Activated B cell treated with CpG ODN at 0.5 μM for 24 hours (primary cell): ENCODE measurements at places on chromosomes 5 and 9. TPM values are rescaled to one million over a fixed set of nuclear protein-coding genes. Genes with fewer than 3 reads are reported as not detected.

GRCh38 chr5:142758062-142758795 is 11.9 kb upstream of the ARHGAP26 start:
- no peak for DNase-seq

The LHFPL2 gene
- 11.0 and 12.0 TPM in 2 replicates for total RNA-seq

The VCAN gene
- 0.16 and 0.22 TPM in 2 replicates for total RNA-seq

DNA sequence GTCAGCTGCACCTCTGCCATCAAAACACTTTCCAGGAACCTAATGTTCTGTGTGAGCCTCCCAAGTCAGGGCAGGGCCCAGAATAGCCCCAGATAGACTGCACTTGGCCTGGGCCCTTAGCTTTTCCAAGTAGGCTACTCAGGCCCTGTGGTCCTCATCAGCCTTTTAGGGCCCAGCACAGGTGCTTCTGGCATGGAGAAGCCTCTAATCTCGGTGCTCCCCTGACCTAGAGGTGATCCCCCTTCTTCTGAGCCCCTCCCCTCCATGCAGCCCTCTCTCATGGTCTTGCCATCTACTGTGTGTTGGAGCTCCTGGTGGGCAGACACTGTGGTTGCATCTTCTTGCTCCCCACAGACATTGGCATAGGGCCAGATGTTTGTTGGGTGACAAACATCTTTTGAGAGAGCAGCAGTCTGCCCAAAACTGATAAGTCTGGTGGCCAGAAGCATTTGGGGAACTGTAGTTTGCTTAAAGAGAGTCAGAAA is 28.1 kb downstream of the FRMPD1 start:
- DNase-seq, result no peak

DNA sequence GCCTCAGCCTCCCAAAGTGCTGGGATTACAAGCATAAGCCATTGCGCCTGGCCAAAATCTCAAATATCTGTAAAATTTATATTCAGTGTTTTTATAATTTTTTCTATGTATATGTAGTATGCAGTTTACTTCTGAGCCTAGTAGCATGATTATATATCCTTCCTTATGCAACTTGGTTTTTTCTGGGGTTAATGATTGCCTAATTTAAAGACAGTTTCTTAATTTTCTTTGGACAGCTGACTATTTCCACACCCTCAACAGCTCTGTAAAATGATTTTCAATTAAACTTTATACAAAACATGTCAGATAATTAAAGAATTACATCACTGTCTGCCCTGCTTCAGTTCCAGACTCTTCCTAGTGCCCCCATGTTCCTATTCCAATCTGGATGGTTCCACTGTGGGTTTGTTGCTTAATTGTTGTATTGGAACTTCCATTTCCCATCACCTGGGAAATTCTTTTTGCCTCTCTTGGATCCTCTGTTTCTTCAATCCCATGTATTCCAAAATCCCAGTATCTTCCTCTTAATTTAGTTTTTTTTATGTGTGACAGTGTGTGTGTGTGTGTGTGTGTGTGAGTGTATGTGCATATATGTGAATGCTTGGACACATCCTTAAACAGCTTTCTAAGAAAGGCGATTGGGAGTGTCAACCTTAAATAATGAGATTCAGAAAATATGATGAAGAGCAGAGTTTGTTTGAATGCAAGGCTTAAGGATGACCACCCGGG is 53.2 kb downstream of the C5orf22 start:
- no peak for DNase-seq

DNA sequence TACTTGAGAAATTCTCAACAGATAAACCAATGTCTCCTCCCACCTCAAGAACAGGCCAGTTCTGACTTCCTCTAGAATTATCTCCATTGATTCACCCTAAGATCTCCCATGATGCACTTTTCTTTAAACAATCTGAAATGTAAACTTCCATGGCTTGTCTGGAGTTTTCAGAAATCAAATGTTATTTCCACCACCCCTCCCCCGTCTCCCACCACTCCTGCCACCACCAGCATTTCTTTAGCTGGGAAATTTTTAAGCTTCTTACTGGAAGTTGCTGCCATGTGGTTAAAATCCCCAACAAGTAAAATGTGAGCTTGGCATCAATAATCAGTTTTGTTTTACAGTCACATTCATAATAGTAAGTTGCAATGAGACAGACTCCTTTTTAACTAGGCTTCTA is 32.8 kb upstream of the BASP1 start:
- no peak for DNase-seq

- DNase-seq, result no peak
These were observed 490.7 kb downstream of the CDH18 start for GRCh38 chr5:19497229-19497815.

DNA sequence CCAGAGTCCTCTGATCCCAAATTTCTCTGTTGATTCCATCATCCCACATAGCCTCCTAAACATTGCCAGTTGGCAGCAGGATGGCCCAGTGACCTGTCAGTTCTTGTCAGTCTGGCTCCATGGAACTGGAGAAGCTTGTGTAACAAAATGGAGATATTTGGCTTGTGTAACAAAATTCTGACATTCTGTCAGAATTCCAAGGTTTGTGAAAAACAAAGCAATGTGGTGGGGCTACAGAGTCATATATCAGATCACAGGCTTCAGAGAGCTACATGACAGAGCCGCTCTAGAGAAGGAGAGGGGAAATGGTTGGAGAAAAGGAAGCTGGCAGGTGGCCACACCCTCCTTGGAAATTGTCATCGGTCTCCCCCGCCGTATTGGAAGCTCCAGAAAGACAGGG is 75.4 kb upstream of the MAN2A1 start:
- DNase-seq, result no peak

DNA sequence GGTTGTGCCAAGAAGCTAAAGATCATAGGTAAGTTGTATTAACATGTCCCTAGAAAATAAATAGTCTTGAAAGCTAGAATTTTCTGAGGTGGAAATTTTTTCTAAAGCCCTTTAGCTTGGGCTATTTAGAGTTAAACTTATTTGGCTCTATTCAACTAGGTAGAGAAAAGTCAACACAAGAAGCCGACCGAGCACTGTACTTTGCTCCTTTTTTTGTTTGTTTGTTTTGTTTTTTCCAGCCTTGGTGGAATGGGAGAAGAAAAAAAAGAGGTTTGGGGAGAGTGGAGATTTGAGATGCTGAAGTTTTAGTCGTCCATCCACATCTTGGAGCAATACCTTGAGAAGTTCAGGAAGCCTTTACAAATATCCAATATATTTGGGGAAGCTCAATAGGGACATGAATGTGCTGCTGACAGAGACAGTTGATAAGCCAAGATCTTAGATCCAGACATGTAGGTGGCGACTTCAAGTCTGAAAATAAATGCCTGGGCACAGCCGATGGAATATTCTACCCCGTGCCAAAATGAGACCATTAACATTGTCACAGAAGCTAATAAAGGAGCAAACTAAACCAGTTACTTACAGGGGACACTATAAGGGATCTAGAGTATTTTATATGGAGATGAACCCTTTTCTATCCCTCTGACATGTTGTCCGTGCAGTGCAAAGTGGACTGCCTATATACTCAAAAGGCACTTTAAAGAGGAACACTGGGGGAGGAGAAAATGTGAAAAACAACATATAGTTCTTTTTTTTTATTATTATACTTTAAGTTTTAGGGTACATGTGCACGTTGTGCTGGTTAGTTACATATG is 466.1 kb downstream of the PTPRD start:
- no peak for DNase-seq

The LRRTM2 gene
- total RNA-seq, result 0.07 and 0.29 TPM in 2 replicates

The ZBTB43 gene
- total RNA-seq, result 20.3 and 22.8 TPM in 2 replicates

The DNM1 gene
- 0.81 and 0.86 TPM in 2 replicates for total RNA-seq

GRCh38 chr9:100309992-100310391 is 42.8 kb downstream of the TEX10 start:
- no peak for DNase-seq

DNA sequence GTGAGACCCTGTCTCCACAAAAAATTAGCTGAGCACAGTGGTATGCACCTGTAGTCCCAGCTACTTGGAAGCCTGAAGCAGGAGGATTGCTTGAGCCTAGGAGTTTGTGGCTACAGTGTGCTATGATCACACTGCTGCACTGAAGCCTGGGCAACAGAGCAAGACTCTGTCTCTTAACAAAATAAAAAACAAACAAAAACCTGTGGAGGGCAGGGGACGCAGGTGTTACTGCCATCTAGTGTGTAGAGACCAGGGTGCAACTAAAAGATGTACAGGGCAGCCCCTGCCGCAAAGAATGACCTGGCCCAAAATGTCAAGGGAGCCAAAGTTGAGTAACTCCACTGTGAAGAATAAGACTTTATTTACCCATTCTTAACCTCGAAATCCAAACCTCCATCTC is 27.1 kb downstream of the ASPN start:
- no peak for DNase-seq

DNA sequence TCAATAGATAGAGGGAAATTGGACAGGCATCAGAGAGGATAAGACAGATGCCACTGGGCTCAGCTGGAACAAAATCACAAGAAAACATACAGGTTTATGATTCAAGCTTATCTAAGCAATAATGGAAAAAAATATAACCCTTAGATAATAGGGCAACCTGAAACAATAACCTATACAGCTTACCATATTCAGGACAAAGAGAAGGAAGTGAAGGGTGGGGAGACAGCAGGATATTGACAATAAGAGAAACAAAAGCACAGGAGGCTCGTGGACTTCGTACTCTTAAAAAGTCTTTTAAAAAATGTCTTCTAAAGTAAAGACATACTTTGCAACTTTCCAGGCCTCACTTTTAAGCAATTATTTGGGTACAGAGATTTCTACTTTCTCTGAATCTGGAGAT is 225.3 kb downstream of the NTRK2 start:
- no peak for DNase-seq

GRCh38 chr9:106745457-106745856 is 117.5 kb upstream of the ZNF462 start:
- DNase-seq, result no peak

GRCh38 chr5:108639366-108639765 is 108.3 kb upstream of the FER start:
- no peak for DNase-seq

- DNase-seq, result no peak
These were observed 22.9 kb downstream of the GFPT2 start for GRCh38 chr5:180330270-180330648.

The THBS4 gene
- total RNA-seq, result 0.20 and 0.27 TPM in 2 replicates

The ZNF484 gene
- total RNA-seq, result 12.2 and 14.0 TPM in 2 replicates

The PCDHB16 gene
- not detected in 2 replicates for total RNA-seq

DNA sequence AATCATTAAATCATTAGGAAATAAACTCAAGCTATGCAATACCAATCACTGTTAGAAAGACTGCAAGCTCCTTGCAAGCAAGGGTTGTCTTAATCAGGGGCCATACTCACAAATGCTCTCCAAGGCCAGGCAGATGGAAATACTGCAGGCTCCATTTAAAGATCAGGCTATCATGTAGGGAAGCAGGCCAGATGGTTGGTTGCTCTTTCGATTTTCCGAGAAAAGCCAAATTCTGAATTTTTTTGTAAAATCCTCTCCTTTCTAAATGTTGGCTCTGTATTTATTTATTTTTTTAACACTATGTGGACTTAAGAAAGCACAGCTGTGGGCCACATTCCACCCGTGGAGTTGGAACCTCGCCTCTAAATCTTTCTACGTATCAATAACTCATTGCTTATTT is 127.1 kb downstream of the GLIS3 start:
- no peak for DNase-seq

GRCh38 chr5:140677947-140678346 is 4.6 kb upstream of the DND1 start:
- DNase-seq, result no peak

DNA sequence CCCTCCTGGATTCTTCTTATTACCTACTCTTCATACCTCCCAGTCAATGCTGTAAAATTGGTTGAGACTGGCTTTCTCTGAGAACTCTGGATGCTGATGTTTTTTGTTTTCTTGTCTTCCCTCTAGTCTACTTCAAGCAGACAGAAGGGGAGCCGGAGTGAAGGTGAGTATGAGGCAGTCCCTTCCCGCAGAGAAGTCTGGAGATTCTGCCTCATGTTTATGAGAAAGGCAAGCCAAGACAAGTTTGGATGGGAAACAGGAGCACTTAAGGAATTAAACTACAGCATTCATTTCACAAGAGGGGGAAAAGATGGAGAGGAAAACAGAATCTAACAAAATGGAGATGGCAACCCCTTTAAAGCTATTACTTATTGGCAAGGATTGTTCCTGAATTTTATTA is 246.1 kb downstream of the TRIM32 start:
- no peak for DNase-seq

The NXNL2 gene
- not detected in 2 replicates for total RNA-seq

The NDUFS6 gene
- total RNA-seq, result 22.5 and 25.7 TPM in 2 replicates

The GRXCR2 gene
- total RNA-seq, result not detected in 2 replicates

GRCh38 chr9:99736291-99736690 is 85.4 kb upstream of the NR4A3 start:
- no peak for DNase-seq

GRCh38 chr9:100775912-100776311 is 198.0 kb downstream of the CAVIN4 start:
- no peak for DNase-seq

The ECM2 gene
- not detected in 2 replicates for total RNA-seq

DNA sequence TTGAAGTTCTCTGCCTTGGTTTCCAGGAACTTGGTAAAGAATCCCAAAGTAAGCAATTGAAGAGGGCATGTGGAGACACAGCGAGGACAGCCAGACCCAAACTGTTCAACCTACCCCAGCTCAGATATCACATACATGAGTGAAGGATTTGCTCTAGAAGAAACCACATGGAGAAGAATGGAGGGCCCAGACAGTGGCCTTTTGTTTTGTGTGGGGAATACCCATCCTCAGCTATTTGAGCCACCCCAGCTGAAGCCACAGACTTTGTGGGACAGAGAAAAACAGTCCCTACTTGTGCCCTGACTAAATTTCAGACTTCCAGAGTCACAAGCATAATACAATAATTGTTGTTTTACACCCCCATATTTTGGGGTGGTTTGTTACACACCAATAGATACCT is 387.1 kb downstream of the ZSWIM6 start:
- no peak for DNase-seq

- no peak for DNase-seq
These were observed 1.5 kb downstream of the CERT1 start for GRCh38 chr5:75509956-75510355.

GRCh38 chr5:7828269-7828668 is 22.7 kb downstream of the CFAP90 start:
- DNase-seq, result no peak

GRCh38 chr5:3002230-3002629 is 250.8 kb upstream of the IRX2 start:
- no peak for DNase-seq

DNA sequence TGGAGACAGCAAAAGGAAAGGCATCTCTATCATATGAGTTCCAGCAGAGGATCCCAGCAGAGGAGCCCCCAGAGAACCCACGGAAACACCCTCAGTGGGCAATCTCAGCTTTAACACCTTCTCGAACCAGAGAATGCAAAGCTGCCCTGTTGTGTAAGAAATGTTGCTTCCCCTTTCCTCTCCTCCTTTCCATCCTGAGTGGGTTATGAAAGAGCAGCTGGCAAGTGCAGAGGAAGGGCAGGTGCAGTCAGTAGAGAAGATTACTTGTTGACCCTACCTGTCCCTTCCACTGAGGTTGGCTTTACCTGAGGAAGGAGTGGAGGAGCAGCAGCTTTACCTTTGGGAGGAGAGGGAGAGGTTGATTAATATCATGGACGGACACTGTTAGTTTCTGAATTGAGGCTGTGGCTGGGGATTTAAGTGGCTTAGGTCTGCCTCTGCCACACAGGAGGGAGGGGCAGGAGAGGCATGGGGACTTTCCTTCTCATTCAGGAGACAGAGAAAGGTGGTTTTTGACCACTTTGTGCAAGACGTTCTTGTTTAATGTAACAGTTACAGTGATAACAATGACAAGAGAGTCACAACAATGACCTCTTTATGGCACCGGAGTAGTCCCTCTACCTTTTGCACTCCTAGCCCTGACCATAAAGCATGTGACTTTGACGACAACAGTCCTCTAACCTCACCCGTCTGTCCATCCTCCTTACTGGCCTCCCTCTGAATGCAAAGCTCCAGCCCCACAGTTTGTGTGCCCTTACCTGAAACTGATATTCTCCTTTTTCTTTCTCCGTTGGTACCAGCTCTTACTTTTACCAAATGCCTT is 254.8 kb downstream of the NSG2 start:
- no peak for DNase-seq

The ST6GALNAC6 gene
- 39.9 and 47.5 TPM in 2 replicates for total RNA-seq
